ENCODE measurements at places on chromosomes 6 and 20.

DNA sequence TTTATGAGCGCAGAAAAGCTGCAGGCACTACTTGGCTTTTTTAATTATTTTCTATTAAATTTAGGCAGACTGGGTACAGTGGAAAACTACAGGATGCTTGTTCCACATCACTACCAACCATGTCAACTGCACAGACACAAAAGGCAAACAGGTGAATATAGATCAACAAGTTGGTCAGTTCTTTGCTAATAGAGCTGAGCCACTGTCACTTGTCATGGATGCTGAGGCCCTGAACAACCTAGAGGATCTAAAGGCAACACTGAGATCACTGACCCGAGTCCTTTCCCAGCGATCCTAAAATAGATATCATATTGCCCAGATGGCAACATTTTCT is 34.5 kb upstream of the FAM83C start:
- DNase-seq = no peak

- DNase-seq = no peak
These were observed 219.8 kb downstream of the TMEM200A start for GRCh38 chr6:130585587-130585986.

DNA sequence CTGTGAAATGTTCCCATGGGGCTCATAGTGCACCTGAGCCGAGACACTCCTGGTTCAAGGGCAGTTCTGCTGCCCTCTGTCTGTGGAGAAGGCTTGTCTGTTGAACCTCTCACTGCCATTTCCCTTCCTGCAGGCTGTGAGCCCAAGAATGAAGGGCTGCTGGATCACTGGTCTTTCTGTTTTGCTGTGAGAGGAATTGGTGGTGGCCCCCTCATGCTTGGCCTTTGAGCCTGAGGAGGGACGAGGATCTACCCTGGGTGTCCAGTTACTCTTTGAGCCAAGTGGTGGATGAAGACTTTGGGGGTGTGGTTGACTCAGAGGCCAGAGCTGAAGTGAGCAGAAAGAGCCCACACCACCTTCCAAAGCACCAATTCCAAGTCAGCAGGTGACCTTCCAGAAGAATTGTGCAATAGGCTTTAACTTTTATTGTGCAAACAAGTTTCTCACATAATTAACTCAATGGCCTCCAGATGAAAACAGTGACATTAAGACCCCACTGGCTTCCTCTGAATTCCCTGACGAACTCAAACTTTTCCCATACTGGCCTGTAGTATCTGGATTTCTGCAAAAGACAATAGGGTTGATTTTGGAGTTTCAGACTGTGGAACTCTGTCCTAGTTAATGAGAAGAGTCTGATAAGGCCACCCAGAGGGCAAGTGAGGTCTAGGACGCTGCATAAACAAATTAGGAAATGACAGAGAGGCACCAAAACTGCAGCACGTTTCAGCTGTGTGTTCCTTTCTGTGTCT is 101.5 kb downstream of the PHACTR3 start:
- DNase-seq = no peak

DNA sequence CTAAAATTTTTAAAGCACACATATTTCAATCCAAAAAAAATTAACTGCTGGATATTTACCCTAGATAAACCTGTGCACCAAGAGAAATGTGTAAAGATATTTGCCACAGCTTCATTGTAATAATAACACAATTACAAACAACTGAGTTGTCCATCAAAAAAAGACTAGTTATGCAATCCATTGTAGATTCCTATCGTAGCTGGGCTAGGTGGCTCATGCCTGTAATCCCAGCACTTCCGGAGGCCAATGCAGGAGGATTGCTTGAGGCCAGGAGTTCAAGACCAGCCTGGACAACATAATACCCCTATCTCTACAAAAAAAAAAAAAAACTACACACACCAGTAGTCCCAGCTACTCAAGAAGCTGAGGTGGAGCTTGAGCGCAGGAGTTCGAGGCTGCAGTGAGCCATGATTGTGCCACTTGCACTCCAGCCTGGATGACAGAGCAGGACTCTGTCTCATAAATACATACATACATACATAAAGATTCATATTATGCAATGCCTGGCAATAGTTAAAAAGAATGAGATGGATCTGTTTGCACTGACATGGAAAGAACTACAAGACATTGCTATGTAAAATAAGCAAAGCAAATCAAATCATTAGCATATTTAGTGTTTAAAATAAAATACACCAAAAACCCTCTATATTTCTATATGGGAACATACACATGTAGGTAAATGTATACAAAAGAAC is 56.5 kb upstream of the CCDC28A start:
- no peak for DNase-seq

DNA sequence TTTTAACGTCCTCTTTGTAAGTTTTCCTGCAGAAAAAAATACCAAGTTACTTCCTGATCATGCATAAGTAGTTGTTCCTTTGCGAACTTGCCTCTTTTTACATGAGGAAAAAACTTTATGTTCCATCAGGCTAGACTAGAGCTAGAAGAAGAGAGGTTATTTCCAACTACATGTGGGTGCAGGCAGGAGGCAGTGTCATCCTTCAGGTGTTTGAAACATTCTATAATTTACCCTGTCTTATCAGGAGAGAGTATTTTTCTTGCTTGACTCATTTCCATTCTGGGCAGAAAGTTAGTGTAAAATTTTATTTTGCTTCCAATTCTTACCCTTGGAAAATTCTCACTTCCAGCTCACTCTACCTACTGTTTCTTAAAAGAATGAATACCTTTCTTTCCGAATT is 28.5 kb upstream of the EPHA7 start:
- DNase-seq = peak; percentile 15

DNA sequence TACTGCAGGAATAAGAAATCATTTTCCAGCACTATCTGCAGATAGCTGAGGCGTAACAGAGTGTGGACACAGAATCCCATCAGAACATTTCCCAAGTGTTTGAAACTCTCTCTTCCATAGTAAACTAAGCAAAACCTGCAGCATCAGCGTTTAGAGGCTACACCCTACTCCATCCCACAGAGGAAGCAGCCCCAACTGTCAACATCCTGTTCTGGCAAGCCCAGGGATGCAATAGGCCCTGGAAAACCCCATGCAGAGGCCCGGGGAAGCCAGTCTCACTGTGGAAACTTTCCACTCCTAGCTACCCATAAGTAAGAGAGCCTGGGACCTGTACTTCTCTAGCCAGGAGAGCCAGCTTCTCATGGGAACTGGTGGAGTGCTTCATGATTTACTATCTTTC is 129.4 kb downstream of the LY86 start:
- DNase-seq = peak; percentile 17

DNA sequence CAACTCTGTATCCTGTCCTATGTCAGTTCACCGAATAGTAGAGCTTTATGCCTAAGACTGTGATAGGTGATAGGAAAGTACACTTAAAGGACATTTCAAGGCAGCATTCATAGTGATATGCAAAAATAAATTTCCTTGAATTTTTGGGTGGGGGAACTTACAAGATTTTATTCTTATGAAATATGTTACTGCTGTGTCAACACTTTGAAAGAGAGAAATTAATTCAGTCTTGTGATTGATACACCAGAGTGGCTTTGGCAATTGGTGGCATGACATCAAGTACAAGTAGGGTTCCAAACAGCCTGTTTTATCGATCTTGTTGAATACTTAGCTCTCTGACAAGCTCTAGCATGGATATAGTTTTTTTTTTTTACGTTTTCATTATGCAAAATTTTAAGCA is 72.3 kb downstream of the QKI start:
- DNase-seq = no peak

GRCh38 chr6:106608080-106608668 is 21.1 kb downstream of the RTN4IP1 start:
- DNase-seq = peak; percentile 80

GRCh38 chr6:40399888-40400457 is 187.2 kb downstream of the LRFN2 start:
- peak; percentile 61 for DNase-seq

DNA sequence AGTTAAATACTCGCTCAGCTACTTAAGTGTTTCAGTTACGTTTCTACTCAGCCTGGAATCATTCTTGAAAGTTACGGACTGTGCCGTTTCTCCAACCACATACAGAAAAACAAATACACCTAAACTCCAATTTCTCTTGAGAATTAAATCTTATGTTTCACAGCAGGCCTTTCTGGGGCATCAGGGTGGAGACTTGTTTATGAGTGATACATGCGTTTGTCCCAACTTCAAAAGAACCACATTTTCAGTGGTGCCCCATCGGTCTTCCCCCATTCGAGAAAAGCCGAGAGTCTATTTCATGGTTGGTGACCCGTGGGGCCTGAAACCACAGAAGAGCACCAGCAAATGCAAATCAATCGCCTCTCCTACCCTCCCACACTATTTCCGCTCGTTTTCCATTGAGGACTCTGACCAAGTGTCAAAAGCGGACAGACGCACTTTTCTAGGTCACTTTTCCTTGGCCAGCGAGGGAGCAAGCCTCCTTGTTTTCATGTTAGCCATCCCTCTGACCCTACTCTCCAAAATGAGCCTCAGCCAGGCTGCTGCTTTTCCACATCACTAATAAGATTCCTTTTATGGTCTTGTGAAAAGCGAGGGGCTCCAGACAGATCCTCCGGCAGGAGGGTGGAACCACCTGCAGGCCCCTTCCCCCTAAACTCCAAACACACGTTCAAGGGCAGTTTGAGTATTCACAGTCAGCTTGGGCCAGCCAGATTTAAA is 3.1 kb downstream of the JAG1 start:
- DNase-seq = no peak

Data from DMS53 (cell line).